Activated T-helper 2 cell treated with anti-CD3 and anti-CD28 coated beads, Interferon-gamma antibody, Interleukin-2, Interleukin-4, amounts not matched to agents 10 μg/mL and 5 μg/mL and 100 μg/mL, durations not matched to agents 14 hours and 24 hours and 36 hours (primary cell): ENCODE measurements at places on chromosomes 16 and 17. TPM values are rescaled to one million over a fixed set of nuclear protein-coding genes. Genes with fewer than 3 reads are reported as not detected.
A peak's percentile ranks its signal among the peaks of the same experiment; 100 is the strongest.

DNA sequence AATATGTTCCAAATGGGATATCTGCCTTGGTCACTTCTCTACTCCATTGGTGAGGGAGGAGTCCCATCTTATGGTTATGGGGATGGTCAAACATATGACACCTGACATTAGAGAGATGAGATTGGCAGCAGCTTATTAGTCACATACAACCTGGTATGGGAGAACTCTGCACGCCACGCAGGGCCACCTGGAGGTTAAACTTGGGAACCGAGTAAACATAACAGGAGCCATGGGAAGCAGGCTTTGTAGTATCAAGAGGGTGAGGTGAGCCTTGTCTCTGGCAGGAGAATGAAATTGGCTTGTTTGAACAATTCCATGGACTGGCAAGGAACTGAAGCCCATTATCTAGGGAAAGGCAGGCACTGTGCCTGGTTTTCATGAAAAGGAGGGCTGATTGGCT lies 238.7 kb upstream of the ELAC2 start:
- no peak for DNase-seq

GRCh38 chr16:4376126-4376892 lies 4.7 kb downstream of the VASN start:
- no peak for DNase-seq

GRCh38 chr16:65975049-65975708 lies 391.3 kb upstream of the CDH5 start:
- no peak for DNase-seq

- DNase-seq, result no peak
Measured at GRCh38 chr16:66856184-66856730, 12.0 kb downstream of the CA7 start.

GRCh38 chr16:89863741-89864526 lies 9.5 kb upstream of the TCF25 start:
- DNase-seq, result peak; percentile 54

- no peak for DNase-seq
Measured at GRCh38 chr17:73914536-73915274, 270.5 kb upstream of the SDK2 start.

DNA sequence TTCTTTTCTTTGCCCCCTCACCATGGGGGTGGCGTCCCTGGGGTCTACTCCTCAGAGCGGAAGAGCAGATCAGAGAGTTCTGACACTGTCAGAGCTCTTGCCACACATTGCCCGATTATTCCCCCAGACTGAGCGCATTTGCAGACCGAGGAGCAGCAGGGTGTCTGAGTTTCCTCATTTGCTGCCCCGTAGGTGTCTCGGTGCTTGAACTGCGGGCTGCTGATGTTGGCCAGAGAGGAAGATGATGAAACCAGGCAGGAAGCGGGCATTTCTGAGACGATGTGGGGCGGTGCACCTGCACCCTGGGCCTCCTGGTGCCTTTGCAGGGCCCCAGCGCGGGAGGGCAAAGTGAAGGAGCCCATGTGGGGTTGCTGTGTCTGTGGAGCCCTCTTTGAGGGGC lies 55.2 kb downstream of the ARSG start:
- DNase-seq, result peak; percentile 67

DNA sequence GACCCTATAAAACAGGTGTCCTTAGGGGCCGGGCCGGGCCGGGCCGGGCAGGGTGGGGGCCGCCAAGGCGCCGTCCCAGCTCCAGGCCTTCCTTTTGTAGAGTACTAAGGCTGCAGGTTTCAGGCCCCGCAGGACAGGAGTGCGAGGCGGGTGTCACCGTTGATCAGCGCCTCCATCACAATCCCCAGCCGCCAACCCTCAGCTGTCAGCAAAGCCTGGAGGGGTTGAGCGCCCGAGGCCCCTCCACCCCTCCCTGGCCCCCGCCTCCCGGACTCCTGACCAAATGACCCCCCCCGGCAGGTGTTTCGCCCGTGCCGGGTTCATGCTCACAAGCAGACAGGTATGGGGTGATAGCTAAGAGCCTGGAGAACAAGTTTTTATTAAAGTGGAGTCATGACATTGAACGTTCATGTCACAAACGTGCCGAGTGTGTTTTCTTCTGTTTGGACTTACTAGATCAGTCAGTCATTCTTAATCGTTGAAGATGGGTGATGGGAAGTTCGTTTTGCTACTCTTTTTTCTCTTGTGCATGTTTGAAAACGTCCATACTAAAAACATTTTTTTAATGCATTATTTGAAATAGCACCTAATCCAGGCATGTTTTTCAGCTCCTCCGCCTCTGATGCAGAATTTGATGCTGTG lies 534 bp downstream of the ARL2BP start:
- no peak for DNase-seq

DNA sequence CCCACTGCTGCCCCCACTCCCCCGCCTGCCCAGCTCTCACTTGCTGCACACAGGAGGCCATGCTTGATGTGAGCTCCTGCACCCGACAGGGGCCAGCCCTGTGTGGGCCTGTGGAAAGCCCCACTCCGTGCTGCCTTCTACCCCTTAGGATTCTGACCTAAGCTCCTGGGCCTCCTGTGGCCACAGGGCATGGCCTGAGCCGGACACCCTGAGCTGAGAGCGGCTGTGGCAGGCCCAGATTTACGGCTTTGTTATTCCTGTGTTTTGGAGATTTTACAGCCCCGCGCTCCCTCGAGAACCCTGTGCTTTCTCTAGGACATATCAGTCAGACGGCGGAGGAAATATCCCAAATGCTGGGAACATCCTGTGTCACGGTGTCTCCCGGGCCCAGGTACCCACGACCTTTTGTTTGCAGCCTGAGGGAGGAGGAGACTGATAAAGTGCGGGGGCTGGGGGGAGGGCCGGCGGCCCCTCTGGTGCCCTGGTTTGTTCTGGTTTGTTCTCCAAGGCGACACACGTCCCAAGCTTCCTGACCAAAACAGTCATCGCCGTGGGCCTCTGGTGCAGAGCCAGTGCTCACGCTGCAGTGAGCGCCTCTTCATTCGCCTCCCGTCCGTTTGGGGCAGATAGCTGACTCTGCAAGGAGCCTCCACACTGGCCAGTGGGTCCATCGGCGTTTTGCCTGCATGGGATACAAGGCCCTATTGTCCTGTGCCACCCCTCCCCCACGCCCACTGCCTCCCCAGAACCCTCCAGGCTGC lies 363.4 kb downstream of the C16orf95 start:
- no peak for DNase-seq

DNA sequence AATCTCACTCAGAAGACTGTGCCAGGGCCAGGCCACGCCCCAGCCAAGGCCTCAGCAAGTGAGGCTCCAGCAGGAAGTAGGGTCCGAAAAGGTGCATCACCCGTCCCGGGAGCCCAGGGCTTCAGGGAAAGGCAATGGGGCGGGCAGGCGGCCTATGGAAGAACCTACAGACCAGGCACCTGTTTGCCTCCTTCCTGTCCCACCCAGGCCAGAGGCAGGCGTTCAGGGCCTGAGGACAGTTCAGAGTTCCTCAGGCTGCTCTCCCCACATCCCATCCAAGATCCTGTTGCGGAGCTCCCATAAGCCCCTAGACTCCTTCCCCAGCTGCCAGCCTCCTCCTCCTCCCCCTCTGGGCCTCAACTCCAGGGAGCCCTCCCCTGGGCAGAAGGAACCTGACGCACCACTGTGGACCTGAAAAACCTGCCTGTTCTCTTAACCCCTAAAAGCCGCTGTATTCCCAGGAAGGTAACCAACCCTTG lies 2.3 kb downstream of the CLUH start:
- no peak for DNase-seq

- no peak for DNase-seq
Measured at GRCh38 chr16:56743840-56744239, 13.9 kb downstream of the NUP93 start.

DNA sequence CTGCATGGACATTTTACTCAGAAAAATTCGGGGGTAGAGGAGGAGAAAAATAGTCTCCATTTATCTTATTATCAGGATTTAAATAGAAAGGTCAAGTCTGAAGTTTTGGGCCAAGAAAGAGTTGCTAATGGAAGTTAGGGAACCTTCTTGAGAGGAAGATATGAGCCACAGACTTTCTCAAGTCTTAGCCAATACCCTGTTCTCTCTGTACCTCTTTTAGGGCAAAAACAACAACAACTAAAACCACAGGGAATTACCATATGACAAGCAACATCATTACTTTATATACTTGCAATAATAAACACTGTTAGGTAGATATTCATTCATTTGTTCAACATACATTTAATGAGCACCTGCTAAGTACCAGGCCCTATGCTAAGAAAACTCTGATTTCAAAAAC lies 282.2 kb upstream of the CDH5 start:
- DNase-seq, result no peak

DNA sequence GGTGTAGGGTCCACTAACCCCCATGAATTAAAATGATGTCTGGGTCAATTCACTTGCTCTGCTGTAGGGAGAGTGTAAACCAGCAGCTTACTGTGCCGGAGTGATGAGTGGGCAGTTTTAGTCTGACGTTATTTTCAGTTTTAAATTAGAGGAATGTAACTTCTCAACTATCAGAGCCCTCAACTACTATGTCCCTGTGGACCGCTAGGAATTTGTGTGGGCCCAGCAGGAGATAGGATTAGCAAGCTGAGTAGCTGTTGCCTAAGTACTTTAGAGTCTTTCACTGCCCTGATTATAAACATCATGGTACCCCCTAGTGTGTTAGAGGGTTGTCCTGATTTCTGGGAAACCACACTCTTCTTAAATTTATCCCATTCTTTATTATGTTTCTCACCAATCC lies 11.4 kb downstream of the MARVELD3 start:
- DNase-seq, result no peak

GRCh38 chr16:59170099-59170712 lies 436.1 kb upstream of the GOT2 start:
- no peak for DNase-seq

DNA sequence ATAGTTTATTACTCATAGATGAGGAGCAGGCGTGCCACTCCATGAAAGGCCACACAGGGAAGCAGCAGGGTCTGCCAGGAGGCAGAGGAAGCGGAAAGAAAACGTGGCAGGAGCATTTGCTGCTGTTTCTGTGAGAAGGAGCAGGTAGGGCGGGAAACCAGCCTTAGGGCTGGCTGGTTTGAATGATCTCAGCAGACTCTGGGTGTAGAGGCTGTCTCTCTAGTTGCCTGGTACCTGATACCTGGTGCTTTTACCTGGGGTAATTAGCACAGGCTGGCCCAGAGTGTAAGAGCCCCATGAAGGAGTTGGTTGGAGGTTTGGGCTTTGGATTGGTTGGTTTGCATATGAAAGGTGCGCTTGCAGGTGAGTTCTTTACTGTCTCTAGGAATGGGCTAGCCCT lies 205.0 kb upstream of the CACNG3 start:
- DNase-seq, result no peak

GRCh38 chr16:30984669-30985400 lies at the start of gene HSD3B7:
Gene HSD3B7 (plus strand): TSS chr16:30985207. CDS start chr16:30985659, 452 bp downstream.
- DNase-seq, result peak; percentile 69

DNA sequence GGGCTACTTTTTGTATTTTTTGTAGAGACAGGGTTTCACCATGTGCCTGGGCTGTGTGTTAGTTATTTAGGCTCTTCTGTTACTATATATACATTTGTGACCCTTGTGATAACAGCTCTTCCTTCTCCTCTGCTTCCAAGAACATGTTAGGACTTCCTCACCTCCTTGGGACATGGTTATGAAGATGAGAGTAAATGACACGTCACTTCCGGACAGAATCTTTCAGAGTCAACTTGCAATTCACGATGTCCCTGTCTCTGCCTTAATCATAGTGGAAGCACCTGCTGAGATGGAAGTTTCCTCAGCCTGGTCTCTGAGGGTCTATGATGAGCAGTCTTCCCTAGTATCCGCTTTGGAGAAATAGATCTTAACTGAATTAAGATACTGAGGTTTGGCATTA lies 42.9 kb downstream of the CCDC42 start:
- DNase-seq, result no peak

GRCh38 chr16:4693956-4694641 lies 737 bp downstream of the NUDT16L1 start:
- no peak for DNase-seq

GRCh38 chr17:17874478-17874877 lies 37.7 kb upstream of the SREBF1 start:
- DNase-seq, result no peak

- DNase-seq, result no peak
Measured at GRCh38 chr17:69696650-69697049, 282.2 kb downstream of the MAP2K6 start.

- DNase-seq, result no peak
Measured at GRCh38 chr17:57599271-57600045, 145.6 kb downstream of the CCDC182 start.

DNA sequence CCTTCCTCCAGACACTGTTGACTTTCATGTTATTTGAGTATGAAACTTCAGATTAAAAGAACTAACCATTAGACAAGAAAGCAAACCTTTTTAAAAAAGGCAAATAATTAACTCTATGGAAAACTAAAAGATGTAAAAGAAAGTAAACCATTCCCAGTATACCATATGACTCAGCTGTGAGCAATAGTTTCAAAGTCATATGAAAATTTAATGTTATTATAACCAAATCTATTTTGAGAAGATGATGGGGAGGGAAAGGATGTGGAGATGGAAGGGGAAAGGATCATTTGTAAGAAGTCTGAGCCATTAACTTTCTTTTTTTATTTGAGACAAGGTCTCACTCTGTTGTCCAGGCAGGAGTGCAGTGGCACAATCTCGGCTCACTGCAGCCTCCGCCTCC lies 131.8 kb downstream of the IRX5 start:
- no peak for DNase-seq

DNA sequence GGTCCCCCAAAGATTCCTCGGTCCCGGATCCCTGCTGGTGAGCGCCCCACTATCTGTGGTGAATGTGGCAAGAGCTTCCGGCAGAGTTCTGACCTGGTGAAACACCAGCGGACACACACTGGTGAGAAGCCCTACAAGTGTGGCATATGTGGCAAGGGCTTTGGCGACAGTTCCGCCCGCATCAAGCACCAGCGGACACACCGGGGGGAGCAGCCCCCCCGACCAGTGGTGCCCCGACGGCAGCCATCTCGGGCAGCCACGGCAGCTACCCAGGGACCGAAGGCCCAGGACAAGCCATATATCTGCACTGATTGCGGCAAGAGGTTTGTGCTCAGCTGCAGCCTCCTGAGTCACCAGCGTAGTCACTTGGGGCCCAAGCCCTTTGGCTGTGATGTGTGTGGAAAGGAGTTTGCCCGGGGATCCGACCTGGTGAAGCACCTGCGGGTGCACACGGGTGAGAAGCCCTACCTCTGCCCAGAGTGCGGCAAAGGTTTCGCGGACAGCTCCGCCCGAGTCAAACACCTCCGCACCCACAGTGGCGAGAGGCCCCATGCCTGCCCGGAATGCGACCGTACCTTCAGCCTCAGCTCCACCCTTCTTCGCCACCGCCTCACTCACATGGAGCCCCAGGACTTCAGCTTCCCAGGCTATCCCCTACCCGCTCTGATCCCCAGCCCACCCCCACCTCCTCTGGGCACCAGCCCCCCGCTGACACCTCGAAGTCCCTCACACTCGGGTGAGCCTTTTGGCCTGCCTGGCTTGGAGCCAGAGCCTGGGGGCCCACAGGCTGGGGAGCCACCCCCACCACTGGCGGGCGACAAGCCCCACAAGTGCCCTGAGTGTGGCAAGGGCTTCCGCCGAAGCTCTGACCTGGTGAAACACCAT lies 2.8 kb downstream of the ZNF48 start:
- no peak for DNase-seq

- no peak for DNase-seq
Measured at GRCh38 chr17:72693151-72693878, 399.2 kb downstream of the SLC39A11 start.

Gene PABPN1L
- total RNA-seq, result not detected in 2 replicates

Gene QPRT
- 24.1 and 29.0 TPM in 2 replicates for total RNA-seq

Gene RCVRN
- not detected in 2 replicates for total RNA-seq

Gene GPR179
- not detected in 2 replicates for total RNA-seq

Gene KDM8
- 13.5 and 17.3 TPM in 2 replicates for total RNA-seq

Gene SNX20
- total RNA-seq, result 34.9 and 35.2 TPM in 2 replicates

Gene CPHXL2
- not detected in 2 replicates for total RNA-seq

Gene ACSM5
- total RNA-seq, result not detected in 2 replicates

Gene HAP1
- total RNA-seq, result 0.11 and 0.23 TPM in 2 replicates

Gene RFNG
- total RNA-seq, result 21.8 and 21.9 TPM in 2 replicates

Gene TM4SF5
- total RNA-seq, result not detected in 2 replicates

Gene ASPA
- not detected in 2 replicates for total RNA-seq
